ENCODE measurements at places on chromosomes 12 and 14.

GRCh38 chr12:50597200-50598195 lies 92.7 kb downstream of the DIP2B start:
- DNase-seq = peak; percentile 32

GRCh38 chr14:71094722-71095121 lies 187.5 kb downstream of the PCNX1 start:
- no peak for DNase-seq

DNA sequence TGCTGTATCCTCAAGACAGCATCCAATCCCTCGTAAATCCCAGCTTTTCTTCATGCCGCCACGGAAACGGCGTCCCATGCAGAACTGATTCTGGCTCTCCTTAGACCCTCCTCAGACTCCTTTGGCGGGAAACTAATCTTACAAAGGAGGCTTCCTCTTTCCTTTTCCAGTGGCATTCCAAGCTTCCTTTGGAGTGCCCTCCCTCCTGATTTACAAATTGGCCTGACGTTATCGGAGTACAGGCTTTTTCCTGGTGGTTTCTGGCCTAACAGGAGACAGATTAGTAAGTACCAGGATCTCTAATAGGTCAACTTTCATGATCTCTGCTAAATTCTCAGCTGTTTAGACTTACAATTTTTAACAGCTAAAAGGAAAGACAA lies 1.3 kb upstream of the ZDHHC17 start:
- no peak for DNase-seq

DNA sequence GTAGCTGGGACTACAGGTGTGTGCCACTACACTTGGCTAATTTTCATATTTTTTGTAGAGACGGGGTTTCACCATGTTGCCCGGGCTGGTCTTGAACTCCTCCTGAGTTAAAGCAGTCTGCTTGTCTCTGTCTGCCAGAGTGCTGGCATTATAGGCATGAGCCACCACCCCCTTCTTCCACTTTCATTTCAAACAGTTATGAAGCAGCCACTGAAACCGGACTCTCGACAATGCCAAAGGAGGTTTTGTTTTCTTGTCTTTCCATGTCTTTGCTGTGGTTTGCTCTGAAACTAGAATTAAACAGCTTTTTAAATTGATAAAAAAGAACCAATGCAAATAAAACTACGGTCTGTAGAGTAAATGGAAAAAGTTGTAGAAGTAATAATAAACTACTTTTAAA lies 30.4 kb downstream of the RAP1B start:
- no peak for DNase-seq

DNA sequence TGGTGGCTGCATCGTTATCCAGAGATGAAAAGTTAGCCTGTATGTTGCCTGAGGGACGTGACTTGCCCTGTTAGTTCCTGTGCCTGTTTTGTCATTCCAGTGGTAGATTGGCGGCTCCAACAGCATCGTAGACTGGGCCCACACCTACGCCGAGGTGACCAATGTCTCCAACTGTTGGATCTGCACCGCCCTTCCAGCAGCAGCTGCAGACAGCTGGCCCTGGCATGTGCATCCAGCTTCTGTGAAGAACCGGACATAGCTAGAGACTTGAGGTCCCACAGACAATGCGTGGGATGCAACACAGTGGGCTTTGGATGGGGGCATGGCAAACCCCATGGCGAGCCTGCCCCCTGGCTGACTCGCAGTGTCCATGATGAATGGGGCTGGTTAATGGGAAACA lies 93.0 kb upstream of the TMPO start:
- no peak for DNase-seq

Data from activated CD4-positive, alpha-beta T cell treated with anti-CD3 and anti-CD28 coated beads for 1 hour (primary cell).